ENCODE measurements at places on chromosomes 5 and 9.

DNA sequence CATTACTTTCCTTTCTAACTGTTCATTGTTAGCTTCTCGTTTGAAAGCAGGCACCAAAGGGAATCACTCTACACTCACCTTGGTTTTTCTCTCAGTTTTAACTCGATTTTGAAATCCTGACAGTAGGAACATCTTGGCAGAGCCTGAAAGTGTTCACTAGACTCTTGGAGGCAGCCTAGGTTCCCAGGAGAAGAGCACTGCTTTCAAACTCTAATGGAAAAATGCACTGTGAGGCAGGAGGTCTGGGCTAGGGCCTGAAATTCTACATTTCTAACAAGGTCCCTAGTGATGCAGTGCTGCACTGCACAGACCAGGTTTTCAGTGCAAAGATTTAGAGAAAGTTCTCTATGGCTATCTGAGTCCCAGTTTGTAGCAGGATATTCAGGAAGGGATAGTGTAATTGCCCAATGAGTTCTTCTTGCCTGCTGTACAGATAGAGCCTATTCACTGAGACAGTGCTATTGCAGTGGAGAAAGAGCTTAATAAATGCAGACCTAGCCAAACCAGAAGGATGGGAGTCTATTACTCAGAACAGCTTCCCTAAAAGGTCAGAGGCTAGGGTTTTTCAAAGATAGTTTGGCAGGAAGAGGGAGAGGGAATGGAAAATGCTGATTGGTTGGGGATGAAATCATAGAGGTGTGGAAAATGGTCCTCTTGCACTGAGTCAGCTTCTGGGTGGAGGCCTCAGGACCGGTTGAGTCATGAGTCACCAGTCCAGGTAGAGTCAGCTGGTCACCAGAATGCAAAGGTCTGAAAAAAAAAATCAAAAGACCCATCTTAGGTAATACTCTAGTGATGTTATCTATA, 153.9 kb downstream of the GPBP1 start:
- no peak for DNase-seq

GRCh38 chr5:141373673-141374317, at the start of gene PCDHGA6:
TSS of gene PCDHGA6 (plus strand) at chr5:141373891. CDS start at chr5:141374084, 193 bp downstream.
- DNase-seq = no peak

DNA sequence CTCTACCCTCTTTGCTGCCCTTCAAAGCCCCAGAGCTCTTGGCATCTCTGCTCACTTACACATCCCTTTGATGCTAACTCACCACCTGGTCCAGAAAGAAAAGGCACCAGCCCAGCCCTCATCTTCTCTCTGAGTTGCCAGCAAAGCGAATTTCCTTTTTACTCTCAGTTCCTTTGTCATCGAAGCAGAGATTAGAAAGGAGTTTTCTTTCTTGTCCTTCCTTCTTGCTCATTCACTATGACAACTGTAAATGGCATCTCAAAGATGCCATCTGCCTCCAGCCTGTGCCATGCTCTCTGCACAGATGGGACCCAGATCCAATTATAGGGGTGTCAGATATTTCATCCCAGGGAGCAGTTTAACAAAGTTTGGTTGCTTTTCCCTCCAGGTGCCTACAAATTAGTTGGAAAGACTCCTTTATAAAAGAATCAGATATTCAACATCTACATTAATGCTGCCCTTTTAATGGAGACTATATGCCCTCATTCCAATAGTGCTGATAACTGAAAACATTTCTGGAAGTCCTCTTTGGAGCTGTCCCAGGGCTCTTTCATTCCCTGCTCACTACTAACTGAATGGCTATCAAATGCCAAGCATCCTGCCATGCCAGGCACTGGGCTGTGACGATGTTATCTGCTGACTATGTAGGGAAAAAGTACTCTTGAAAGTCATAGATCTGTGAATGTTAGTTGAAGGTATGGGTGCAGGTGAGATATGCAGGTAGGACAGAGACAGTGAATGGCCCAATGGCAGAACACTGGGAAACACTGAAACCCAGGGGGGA, 58.9 kb downstream of the SUSD1 start:
- no peak for DNase-seq

- DNase-seq = no peak
Measured at GRCh38 chr9:129012343-129012742, 15.8 kb downstream of the SH3GLB2 start.

DNA sequence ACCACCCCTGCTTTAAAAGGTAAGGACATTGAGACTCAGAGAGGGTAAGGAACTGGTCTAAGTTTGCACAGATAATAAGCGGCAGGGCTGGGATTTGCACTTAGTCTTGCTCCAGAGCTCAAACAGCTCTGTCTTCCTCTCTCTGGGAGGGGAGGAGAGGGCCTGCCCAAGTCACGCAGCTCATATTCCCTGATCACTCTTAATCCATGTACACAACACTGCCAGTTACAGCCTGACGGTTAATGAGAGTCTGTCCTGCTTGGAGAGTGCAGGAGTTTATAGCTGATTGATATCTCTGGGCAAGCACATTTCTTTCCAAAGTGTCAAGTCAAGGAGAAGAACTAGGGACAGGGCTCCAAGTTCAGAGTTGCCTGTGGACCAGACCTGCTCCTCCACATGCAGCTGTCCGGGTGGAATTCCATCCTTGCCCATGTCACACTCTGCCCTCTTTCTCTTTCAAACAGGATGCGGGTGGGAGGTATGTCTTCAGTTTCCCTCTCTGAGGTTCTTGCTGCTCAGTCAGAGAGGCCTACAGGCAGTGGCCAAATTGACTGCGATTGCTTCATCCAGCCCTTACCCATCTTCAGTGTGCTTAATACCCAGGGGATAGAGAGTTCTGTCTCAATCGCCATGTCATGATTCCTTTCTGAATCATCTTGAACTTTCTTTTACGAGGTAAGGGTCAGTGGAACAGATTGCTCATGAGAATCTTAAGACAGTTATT, 54.5 kb downstream of the GALNT12 start:
- peak; percentile 26 for DNase-seq

DNA sequence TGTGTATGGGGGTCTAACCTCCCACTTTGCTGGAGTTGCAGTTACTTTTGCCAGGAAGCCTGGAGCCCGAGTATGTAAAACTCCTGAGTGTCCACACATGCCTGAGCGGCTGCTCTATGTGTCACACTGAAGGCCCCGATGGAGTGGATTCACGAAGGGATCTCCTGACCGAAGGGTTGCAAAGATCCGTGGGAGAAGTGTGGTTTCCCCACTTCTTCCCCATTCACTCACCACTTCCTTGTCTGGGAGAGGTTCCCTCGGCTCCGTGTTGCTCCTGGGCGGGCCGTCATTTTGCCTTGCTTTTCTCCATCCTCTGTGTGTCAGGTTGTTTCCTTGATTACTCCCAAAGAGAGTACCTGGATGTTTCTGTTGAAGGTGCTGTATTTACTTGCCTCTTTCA, 16.2 kb upstream of the IL3 start:
- no peak for DNase-seq

GRCh38 chr5:124587280-124587679, 159.2 kb downstream of the ZNF608 start:
- DNase-seq = no peak

- DNase-seq = no peak
Measured at GRCh38 chr5:178280631-178281030, 48.0 kb upstream of the PHYKPL start.

DNA sequence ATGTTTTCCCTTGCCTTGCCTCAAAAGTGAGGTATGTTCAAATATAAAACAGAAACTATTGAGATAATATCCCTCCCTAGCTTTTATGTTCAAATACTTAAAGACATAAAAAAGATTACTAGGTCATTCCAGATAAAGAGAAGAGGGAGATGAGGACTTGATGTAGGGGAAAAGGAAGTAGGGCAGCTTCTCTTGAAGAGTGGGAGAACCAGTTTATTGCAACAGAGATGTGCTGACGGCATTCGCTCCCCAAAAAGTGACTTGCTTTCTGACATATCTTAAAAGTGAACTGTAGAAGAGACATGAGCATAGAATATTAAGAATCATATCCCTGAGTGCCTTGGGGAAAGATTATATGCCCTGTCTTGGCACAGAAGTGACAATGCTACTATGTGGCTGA, 330.2 kb upstream of the NREP start:
- no peak for DNase-seq

DNA sequence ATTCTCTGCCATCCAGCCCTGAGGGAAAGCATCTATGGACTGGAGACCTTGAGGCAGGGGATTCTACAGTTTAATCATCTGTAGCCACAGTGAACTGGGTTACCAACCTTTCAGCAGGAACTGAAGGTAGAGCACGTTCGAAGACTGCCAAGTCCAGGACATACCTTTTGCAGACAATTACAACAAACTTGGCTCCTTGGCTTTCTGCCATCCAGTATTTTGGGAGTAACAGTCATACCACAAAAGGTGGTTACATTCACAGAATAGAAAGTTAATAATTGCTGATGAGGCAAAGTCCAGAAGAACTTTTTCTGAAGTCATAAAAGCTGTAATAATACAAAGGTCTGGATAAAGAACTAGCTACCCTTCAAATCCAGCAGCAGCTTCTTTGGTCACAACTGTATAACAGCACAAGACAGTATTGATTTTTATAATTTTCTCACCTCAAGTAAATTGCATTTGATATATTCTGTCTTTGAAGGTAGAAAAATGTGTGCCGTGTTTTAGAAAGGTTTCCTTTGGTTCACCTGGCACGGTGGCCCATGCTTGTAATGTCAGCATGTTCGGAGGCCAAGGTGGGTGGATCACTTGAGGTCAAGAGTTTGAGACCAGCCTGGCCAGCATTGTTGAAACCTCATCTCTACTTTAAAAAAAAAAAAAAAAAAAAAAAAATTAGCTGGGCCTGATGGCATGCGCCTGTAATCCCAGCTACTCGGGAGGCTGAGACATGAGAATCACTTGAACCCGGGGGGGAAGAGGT, 236.6 kb downstream of the NR3C1 start:
- no peak for DNase-seq

DNA sequence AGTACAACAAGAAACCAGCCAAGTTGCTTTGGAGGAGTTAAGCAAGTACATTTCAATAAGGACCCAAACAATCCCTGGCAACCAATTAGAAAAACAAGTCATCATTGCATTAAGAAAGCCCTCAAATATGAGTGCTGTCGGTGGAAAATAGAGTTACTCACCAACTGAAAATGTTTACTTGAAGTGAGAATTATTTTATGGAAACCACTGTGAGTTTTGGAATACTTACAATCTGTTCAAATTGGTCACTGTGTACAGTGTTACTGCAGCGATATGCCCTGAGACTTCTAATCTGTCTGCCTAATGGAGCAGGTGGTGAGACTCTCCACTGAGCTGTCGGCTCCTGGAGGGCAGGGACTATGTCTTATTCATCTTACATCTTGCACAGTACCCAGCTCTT, 1073.2 kb upstream of the DMAC1 start:
- no peak for DNase-seq

DNA sequence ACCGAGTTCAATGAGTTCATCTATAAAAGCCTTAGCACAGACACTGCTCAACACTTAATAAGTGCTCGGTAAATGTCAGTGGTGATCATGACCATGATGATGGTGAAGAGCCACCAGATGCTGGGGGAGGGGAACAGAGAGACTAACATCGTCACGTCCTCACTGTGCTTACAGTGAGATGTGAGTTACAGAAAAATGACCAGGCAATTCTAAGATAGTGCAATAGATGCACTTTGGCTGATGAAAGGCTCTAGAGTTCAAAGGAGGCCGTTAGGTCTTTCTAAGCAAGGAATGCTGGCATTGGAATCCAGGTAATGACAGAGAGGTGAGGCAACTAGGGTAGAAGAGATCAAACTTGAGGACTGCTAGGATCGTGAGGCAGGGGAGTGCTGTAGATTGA, 36.7 kb downstream of the ARL15 start:
- no peak for DNase-seq

GRCh38 chr9:86939321-86939720, 8.0 kb downstream of the GAS1 start:
- no peak for DNase-seq

GRCh38 chr9:22722492-22722891, 275.9 kb downstream of the DMRTA1 start:
- no peak for DNase-seq

DNA sequence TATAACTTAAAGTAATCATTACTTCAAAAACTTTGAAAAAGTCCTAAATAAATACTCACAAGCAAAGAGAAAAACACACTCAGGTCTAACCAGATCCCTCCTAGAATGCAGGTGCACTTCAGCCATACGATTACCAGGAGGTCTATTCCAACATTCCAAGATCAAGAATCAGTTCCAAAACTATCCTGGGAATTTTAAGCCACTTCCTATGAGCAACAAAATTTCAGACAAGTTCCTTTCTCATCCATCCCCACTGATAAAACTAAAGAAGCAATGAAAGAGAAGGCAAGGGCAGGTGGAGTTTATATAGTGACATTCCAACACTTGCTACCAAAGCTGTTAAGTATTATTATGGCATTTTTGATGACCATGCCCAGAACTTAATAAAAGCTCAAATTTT, 29.6 kb downstream of the MLLT3 start:
- no peak for DNase-seq

GRCh38 chr9:137807721-137808703, 69.6 kb upstream of the CACNA1B start:
- DNase-seq = no peak

DNA sequence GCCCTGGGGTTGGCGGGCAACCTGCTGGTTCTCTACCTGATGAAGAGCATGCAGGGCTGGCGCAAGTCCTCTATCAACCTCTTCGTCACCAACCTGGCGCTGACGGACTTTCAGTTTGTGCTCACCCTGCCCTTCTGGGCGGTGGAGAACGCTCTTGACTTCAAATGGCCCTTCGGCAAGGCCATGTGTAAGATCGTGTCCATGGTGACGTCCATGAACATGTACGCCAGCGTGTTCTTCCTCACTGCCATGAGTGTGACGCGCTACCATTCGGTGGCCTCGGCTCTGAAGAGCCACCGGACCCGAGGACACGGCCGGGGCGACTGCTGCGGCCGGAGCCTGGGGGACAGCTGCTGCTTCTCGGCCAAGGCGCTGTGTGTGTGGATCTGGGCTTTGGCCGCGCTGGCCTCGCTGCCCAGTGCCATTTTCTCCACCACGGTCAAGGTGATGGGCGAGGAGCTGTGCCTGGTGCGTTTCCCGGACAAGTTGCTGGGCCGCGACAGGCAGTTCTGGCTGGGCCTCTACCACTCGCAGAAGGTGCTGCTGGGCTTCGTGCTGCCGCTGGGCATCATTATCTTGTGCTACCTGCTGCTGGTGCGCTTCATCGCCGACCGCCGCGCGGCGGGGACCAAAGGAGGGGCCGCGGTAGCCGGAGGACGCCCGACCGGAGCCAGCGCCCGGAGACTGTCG, 976 bp downstream of the RXFP3 start:
- DNase-seq = no peak

- no peak for DNase-seq
Measured at GRCh38 chr5:12003680-12004079, 99.4 kb upstream of the CTNND2 start.

- no peak for DNase-seq
Measured at GRCh38 chr5:171625646-171626045, 160.0 kb upstream of the SMIM23 start.

- peak; percentile 33 for DNase-seq
Measured at GRCh38 chr5:142716963-142717362, 31.1 kb upstream of the FGF1 start.

DNA sequence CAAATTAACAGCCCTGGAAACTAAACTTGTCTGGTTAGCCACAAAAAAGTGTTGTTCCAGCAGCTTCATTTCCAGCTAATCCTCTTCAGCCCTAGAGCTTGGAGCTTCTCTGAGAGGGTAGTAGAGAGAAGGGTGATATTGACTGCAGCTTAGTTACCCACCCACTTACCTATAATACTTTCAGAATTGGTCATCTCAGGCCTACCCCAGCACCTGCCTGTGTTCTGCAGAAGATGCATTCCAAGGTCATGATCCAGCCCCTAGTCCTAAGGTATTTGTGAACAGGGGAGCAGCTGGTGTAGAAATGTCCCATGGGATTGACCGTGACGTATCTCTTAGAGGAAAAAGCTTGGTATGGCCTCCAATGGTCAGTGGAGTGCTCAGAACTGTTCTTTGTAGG, 289.0 kb downstream of the NR3C1 start:
- no peak for DNase-seq
